Amniotic stem cell (primary cell): ENCODE measurements at places on chromosomes 7 and 10.
A peak's percentile ranks its signal among the peaks of the same experiment; 100 is the strongest.

- DNase-seq, result no peak
These were observed 12.3 kb upstream of the CCDC172 start for GRCh38 chr10:116311706-116312490.

DNA sequence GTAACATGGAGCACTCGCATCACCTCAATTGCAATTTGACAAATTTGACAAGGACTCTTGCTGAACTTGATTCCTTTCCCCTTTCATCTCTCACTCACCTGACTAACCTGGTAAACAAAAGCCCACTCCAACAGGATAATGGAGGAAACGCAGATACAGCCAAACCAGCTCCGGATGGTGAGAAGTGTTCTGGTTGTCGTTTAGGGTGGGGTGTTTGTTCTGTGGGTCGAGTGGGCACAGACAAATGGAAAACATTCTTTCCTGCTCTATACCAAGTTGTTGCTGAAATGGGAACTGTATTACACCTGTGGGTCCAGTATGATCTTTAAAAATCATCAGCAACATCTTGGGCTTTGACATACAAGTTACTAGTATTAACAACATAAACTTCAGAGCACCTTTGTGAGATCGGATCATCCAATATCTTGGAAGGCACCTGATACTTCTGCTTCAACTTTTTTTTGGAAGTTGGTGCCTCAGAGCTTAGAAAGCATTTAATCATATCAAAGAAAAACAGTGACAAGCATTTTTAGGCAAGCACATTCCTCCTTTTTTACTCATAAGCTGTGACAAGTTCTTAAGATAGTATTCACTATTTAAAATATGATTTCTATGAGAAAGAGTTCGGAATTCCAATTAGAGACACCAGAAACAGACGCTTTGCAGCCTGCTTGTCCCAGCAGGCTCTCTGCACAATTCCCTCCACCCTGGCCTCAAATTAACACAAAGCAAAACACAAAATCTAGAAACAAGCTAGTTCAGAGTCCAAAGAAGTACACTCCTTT is 58.1 kb downstream of the CCDC186 start:
- no peak for DNase-seq

- no peak for DNase-seq
These were observed 107.5 kb downstream of the PARP12 start for GRCh38 chr7:139955109-139955820.

DNA sequence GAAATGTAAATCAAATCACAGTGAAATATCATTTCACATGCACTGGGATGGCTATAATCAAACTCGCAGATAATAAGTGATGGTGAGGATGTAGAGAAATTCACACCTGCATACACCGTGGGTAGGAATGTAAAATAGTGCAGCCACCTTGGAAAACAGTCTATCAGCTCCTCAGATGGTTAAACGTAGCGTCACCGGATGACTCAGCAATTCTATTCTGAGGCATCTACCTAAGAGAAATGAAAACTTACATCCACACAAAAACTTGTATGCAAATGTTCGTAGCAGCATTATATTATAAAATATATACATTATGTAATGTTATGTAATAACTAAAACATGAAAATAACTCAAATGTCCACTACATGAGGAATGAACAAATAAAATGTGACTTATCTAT is 38.9 kb downstream of the SH3PXD2A start:
- no peak for DNase-seq

GRCh38 chr10:61452151-61452651 is 980 bp downstream of the TMEM26 start:
- DNase-seq, result no peak

- DNase-seq, result no peak
These were observed 60.3 kb upstream of the IL6 start for GRCh38 chr7:22666732-22667131.

DNA sequence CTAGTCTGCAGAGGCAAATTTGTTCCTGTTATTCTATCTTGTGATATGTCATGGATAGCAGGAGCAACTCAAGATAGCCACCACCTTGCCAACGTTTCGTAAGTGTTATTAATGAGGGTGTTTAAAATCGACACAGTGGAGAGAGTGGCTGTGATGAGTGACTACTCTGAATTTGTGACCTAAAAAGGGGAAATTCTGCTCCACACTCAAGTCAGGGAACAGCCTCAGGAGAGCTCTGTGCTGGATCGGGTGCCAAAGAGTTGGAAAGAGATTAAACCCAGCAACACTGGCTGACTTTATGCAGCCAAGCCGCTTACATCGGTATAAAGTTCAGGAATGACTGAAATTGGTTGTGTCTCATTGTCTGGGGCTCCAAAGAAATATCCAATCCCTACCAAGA is 9.5 kb downstream of the TACC2 start:
- no peak for DNase-seq

GRCh38 chr7:69403169-69403568 is 195.1 kb upstream of the AUTS2 start:
- no peak for DNase-seq

DNA sequence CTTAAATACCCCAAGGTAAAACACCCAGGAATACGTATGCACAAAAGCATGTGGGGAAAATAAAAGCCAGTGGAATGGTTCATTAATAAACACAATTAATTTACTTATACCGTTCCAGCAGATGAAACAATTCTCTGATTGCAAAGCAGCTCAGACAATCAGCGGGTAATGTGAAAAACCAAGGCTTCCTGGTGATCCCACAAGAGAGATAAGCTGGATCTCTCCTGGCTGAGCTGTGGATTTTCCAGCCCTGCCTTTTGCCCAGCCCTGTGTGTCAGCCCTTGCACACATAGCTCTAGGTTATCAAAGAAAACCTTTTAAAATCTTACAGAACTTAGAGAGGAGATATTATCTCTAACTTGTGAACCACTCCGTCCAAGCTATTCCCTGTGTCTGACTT is 1010.7 kb upstream of the AUTS2 start:
- DNase-seq, result no peak

DNA sequence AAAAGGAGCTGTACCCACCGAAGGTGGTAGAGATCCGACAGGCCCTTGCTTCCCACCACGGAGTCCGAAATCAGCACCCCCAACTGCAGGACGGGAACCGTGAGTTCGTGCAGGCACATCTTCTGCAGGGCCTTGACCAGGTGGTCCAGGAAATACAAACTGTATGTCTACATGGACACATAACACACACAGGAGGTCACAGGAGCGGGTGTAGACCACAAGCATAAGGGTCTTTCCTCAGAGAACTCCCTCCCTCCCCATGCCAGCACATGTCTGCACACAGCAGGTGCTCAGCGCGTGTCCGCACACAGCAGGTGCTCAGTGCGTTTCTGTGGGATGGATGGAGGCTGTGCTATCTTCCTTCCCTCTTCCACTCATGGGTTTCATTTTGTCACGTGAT is 69.7 kb downstream of the CFAP46 start:
- no peak for DNase-seq

GRCh38 chr7:29940199-29940598 is 49.4 kb downstream of the SCRN1 start:
- DNase-seq, result no peak

DNA sequence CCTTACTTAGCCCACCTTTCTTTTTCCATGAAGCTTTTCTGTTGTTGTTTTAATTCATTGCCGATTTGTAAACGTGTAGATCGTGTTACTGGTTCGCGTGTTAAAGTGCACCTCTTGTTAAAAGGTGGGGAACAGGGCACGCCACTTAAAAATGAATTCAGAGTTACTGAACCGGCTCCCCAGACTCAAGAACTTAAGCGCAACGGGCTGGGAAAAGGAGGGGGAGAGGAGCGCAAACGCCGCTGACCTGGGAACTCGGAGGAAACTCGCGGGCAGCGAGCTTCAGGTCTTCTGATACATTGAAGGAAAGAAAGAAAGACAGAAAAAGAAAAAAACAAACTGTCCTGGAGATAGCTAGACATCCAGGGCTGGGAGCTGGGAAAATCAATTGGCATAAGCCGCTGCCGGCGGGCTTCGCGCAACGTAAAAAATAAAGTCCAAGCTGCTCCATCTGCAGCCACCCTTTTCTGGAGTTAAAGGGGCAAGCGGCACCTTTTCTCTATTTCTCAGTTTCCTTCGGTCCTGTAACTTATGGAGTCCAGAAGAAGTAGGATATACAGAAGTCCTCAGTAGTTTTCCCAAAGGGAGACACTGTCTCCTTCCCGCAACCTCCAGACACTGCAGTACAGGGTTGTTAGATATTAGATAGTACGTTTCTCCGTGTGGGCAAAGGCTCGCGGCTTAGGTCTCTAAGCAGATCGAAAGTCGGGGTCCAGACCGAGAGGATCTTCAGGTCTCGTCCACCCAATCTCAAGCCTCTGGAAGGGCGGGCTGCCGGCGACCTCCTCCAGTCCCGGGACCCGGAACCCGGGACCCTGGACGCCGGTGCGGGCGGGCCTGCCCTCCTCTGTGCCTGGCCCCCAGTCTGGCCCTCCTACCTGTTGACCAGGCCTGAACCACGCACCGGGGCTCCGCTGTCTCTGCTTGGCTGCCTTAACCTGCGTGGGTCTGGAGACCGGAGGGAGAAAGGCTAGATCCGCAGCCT is 1.8 kb upstream of the DLX6 start:
- DNase-seq, result no peak

GRCh38 chr10:57925045-57925444 is 342.6 kb downstream of the IPMK start:
- no peak for DNase-seq

- peak; percentile 39 for DNase-seq
These were observed 84.8 kb upstream of the COL13A1 start for GRCh38 chr10:69716711-69717560.

GRCh38 chr10:93715345-93715744 is 13.0 kb upstream of the FRA10AC1 start:
- no peak for DNase-seq

DNA sequence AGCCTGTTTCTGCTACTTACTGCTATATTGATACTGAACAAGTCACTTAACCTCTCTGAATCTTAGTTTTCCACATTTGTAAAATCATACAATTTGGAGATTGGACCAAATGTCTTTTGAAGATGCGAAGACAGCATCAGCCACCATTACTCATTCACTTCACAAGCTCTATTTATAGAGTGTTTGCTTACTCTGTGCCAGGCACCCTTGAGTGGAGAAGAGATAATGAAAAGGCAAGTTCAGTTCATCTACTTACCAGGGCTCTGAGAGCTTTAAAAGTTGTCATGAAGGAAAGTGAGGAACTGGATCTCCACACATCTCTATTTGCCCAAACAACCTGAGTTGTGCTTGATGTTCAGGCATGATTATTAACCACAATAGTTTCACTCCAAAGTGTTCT is 277.5 kb downstream of the CSTF2T start:
- no peak for DNase-seq

- DNase-seq, result no peak
These were observed 1037.1 kb downstream of the GATA3 start for GRCh38 chr10:9091530-9092093.

GRCh38 chr10:130137090-130137448 is 878 bp downstream of the GLRX3 start:
- DNase-seq, result no peak

GRCh38 chr10:26368463-26368862 is 69.7 kb upstream of the APBB1IP start:
- no peak for DNase-seq

- DNase-seq, result no peak
These were observed 1.8 kb upstream of the PFKFB3 start for GRCh38 chr10:6200734-6201515.

DNA sequence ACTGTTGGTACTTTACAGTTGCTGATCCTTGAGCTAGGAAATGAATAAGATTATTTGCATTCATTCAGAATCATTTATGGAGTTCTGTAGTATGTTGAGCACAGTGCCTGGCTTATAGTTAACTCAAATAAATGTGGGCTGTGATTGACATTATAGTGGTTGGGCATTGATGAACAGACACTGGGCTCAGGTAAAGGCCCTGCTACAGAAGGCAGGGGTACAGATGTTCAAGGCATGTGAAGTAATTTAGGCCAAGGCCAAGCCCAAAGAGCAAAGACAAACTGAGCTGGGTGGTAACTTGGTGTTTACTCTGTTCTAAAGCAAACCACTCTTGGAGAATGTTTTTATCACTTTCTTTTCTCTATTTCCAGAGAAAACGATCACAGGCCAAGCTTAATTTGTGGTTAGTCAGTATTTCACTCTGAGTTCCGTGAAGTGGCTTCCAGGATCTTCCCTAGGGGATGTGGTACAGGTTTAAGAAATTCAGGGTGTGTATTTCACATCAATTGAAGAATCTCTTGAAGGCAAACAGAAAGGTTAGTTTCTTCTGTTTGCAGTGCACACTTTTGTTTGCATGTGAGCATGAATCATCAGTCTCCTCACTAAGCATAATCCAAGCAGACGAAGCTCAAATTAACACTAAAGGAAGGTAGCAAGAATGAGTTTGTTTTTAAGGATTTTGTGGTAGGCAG is 113.9 kb upstream of the PRR15 start:
- DNase-seq, result no peak

GRCh38 chr10:69516316-69516715 is 56.9 kb downstream of the NEUROG3 start:
- no peak for DNase-seq

DNA sequence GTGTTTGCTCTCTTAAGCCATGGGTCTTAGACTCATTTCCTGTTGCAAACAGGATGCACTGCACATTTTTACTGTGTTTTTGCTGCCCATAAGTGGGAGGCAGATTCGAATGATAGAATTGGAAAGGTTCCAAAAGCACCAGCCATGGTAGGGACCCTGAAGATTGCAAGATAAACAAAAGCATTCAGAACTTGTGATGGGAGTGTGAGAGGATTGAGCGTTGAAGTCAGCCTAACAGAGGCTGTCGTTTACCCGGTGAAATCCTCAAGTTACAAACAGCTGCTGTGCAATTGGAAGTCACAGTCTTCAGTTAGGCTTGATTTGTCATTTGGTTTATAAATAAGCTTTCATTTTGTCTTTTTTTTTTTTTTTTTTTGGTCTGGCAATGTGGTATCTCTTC is 192.7 kb upstream of the MKI67 start:
- no peak for DNase-seq

DNA sequence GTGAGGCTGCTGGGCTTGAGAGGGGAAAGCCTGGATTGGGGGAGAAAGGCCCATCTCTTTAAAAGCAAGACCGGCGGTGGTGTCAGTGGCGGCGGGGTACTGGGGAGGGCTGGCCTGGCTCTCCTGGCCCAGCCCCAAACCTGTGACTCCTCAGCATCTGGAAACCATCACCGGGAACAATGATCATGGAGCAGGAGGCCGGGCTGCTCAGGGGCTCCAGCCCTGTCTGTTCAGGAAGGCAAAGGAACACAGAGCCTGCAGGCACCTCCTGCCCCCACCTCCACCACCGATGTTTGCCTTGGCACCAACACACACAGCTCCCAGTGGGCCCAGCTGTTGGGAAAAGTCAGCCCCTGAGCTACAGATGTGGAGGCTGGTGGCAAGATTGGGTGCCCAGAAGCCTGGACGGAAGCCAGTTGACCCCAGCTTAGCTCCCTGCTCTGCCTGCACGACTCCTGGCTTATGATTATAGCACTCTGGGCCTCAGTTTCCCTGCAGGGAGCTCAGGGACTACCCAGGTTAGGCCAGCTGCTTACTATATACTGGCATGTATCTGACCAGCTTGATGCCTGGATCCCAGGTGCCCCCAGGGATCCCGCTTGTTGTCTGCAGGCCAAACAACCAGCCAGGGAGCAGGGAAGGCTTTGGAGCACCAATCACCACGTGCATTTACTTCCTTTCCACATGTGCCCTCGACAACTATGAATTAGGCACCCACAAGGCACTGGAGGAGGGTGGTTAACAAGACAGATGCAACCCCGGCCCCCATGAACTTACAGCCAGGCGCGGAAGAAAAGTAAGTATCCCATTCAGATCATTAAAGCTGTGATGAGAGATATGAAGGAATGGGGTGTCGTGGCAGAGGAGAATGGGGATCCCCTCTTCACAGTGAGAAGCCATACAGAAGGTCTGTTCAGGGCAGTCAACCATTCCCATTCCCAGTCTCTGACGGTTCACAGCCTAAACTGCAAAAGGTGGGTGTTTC is 37.3 kb downstream of the ZCCHC24 start:
- DNase-seq, result peak; percentile 25

GRCh38 chr7:80070391-80070790 is 64.2 kb upstream of the GNAI1 start:
- no peak for DNase-seq
